Stimulated activated CD4-positive, alpha-beta T cell treated with anti-CD3 and anti-CD28 coated beads, Interleukin-1b, Interleukin-23, amount 100 ng/mL, for 1 hour (primary cell): ENCODE measurements at places on chromosomes 7 and 10.
A peak's percentile ranks its signal among the peaks of the same experiment; 100 is the strongest.

GRCh38 chr10:72276013-72276387 is 2.3 kb downstream of the DDIT4 start:
- DNase-seq = no peak

DNA sequence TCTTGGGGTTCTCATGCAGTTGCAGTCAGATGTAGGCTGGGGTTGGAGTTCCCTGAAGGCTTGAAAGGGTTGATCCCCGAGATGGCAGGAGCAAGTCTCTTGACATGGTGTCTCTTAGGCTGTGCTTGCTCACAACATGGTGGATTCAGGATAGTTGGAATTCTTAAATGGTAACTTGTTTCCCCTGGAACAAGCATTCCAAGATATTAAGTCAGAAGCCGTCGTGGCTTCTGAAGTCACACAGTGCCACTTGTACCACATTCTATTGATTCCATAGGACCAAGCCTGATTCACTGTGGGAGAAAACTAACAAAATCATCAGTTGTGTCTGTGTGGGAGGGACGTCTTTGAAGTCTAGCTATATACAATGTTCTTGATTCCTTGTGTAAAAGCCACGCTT is 3.5 kb upstream of the SLC35B4 start:
- DNase-seq = no peak

DNA sequence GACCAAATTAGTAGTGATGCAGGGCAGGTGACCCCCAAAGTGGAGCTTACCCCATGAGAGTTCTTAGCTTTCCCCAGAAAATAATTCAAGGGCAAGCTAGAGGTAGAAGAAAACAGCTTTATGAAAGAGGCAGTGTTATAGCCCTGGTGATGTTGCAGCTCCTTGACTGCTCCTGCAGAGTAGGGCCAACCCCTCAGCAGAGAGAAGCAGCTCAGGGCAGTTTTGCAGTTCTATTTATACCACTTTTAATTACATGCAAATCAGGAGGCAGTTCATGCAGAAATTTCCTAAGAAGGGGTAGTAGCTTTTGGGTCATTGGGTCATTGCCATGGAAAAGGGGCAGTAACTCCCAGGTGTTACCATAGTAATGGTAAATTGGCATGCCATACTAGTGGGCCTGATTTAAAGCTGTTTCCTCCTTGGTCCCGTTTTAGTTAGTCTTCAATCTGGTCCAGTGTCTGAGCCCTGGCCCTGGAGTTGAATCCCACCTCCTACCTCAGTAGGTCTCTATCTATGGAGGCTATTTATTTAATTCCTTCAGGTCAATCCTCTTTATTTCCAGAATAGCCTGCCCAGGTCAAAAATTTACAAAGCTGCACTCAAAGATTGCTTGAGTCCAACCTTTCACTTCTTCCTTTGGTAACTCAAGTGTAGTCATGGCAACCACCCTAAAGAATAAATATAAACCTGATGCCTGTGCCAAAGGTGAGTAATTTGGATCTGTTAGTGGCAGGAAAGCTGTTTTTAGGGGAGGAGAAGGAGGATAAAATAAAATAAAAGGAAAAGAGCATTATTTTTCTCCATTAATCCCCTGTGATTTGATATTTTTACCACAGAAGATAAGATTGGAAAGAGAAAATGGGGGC is 29.5 kb downstream of the PLXDC2 start:
- DNase-seq = no peak

GRCh38 chr7:95200741-95201140 is 123.6 kb downstream of the PON1 start:
- DNase-seq = no peak

- no peak for DNase-seq
Observed at GRCh38 chr7:100682228-100682741, 8.7 kb downstream of the GNB2 start.

GRCh38 chr10:92238586-92239098 is 52.2 kb downstream of the CPEB3 start:
- no peak for DNase-seq

DNA sequence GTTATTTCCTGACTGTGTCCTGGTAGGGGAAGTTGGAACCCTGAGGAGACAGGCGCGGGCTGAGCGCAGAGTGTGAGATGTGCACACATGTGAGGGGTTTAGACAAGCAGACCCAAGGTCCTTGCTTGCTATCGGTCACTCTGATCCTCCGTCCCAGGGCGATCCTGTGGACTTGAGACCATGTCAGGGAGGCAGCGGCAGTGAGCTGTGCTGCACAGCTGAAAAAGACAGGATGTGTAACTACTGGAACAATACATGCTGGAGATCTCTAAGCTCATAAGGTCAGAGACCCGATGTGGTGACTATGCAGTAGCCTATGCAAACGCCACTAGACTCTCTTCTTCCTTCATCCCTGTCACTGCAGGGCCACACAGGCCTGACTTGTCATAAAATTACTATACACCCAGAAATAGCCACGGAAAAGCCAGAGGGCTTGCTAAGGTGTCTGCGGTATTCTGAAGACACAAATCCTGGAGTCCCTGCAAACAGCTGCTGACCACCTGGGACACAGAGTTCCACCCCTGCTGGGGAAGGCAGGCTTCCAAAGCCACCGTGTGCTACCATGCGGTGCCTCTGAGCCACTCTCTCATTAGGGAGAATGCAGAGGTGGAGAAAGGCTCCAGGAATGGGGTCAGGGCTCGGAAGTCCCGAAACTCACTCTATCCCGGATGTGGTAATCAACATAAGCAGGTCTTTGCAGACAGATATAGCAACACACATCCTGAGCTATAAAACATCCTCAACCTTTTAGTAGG is 91.1 kb upstream of the DDC start:
- no peak for DNase-seq

DNA sequence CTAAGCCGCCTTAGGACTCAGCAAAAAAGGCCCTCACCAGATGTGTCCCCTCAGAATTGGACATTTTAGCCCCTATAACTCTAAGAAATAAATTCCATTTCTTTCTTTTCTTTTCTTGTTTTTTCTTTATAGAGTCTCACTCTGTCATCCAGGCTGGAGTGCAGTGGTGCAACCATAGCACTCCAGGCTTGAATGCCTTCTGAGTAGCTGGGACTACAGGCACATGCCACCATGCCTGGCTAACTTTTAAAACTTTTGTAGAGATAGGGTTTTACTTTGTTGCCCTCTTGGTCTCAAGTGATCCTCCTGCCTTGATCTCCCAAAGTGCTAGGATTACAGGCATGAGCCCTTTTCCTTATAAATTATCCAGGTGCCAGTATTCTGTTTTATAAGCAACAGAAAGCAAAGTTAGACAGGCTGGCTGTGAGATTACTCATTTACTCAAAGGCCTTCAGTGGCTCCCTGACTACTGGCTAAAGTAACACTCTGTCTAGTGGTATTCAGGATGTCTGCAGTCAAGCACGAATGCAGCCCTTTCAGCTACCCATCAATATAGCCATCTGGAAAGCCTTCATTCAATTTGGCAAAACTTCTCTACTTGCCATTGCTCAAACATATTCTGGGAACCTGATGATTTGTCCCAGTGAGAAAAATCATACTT is 128.6 kb downstream of the ICA1 start:
- DNase-seq = no peak

DNA sequence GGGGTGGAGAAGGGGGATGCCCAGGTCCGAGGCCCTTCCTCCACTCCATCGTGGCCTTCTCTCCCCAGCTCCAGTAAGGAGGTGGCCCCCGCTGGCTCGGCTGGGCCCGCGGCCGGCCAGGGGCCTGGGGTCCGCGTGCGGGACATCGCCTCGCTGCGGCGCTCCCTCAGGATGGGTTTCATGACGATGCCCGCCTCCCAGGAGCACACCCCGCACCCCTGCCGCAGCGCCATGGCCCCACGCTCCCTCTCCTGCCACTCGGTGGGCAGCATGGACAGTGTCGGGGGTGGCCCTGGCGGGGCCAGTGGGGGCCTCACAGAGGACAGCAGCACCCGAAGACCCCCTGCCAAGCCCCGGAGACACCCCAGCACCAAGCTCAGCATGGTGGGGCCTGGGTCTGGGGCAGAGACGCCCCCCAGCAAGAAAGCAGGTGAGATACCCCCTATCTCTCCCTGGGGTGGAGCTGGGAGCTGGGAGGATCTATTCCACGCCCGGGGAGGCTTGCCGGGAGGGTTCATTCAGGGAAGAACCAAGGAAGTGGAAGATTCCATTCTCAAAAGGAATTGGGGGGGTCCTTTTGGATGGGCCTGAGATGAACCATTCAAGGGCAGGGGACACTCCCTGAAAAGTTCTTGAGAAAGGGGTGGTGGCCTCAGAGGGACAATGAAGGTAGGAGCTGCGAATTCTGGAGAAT is 3.2 kb downstream of the NYAP1 start:
- DNase-seq = no peak

DNA sequence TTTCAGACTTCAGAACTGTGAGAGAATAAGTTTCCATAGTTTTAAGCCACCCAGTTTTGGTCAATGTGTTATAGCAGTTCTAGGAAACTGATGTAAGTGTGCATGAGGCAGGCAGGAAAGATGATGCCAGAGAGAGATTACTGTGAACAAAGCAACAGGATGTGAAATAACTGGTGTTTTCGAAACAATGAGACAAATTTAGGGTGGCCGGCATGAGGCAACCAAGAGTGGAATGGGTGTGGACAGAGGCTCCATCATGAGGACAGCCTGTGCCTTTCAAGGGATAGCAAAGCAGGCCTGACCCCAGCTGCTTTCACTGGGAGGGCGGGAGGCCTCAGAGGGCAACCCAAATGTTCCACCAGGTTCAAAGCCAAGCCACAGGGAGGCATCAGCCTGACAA is 67.3 kb upstream of the UCN3 start:
- no peak for DNase-seq

DNA sequence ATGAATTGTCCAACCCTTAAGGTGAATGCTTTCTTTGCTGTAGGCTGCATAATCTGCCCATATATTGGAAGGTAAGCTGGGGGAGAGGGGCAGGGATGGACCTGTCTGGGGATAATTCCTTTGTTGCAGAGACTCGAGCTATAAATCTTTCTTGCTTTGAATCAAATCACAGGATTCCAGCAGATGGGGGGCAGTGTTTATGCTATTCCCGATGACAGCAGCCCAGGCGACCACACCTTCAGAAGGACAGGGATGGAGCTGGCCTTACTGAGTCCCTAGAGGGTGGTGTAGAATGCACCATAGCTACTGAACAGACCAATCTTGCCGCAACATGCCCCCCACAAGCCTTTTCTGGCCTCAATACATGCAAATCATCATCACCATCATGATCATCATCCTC is 2.5 kb downstream of the PODXL start:
- no peak for DNase-seq

DNA sequence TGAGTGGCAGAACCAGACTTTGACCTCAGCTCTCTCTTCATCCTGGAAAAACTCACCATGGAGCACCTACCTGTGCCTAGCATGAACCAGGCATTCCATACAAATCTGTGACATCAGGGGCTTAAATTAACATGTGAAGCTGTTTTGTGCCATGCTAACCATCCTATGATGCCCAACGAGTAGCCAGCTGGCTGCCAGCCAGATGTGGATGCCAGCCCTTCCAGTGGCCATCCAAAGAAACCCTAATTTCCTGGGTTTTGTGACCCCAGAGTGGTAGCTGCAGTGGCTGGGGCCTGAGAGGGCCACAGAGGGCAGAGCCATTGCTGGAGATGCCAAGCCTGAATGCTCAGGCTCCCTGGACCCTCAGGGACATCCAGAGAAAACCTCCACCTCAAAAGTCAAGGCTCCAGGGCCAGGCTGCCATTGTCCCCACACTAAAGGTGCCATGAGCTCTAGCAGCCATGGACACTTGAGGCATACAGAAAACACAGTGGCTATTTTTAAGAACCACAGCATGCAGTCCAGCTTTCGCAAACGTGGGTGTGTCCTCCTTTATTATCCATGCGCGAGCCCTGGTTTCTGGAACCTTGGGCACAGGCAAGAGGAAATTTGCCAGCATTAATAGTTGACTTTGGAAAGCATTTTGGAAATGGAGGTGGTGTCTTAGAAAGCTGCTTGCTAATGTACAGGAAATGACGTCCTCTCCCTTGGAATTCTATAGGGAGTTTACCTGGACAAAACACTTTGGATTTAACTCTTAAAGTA is 6.0 kb downstream of the CPXM2 start:
- DNase-seq = no peak

GRCh38 chr7:116738378-116738777 is 66.4 kb downstream of the MET start:
- no peak for DNase-seq

- DNase-seq = no peak
Observed at GRCh38 chr10:79361726-79362397, 14.6 kb downstream of the PPIF start.

- peak; percentile 36 for DNase-seq
Observed at GRCh38 chr10:119416855-119417254, 125.7 kb downstream of the RGS10 start.

DNA sequence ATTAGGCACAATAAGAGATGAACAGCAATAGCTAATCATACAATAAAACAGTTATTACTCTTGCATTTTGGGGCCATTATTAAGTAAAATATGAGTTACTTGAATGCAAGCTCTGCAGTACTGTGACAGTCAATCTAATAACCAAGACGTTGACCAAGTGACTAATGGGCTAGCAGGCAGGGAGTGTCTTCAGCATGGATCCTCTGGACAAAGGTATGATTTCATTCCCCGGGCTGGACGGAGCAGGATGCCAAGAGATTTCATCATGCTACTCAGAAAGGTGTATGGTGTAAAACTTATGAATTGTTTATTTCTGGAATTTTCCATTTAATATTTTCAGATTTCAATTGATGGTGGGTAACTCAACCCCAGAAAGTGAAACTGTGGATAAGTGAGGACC is 80.9 kb downstream of the SHH start:
- DNase-seq = no peak

GRCh38 chr10:62153191-62153590 is 115.5 kb downstream of the RTKN2 start:
- no peak for DNase-seq

DNA sequence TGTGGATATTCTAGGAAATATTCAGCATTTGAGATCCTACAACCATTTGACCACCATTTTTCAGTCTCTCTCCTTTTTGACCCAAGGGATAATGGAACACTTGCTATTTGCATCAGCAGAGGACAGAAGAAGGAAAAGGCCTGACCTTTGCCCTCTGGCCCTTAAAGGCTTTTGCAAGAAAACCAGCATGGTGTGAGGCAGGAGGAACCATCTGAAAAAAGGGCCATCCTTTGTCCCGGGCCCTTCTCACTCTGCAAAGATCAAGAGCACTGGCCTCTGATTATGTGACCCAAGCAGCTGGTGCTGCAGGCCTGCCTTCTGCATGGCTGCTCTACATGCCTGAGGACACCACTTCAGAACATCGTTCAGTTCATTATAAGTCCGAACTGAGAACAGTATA is 133.3 kb upstream of the STK17A start:
- no peak for DNase-seq

DNA sequence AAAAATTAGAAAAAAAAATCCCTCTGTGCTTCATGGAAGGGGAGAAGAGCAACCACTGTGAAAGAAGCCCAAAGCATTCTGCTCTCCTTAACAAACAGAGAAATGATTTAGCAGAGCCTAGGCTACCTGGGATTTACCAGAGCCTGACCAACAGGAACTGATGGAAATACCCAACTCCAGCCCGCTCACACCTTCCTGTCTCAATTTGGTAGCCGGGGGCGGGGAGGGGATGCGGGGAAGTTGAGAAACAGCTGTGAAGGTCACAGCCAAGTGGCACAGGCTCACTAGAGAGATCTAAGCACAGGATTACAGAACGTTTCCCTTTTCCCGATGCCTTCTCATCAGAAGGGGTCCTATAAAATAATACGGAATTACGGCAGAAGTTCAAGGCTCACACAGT is 17.6 kb downstream of the RSU1 start:
- DNase-seq = no peak

GRCh38 chr7:128148676-128149075 is 92.4 kb upstream of the LEP start:
- no peak for DNase-seq

- DNase-seq = peak; percentile 75
Observed at GRCh38 chr10:69318106-69318866, 40.0 kb downstream of the HK1 start.
